ENCODE measurements at places on chromosomes 16 and 17. TPM values are rescaled to one million over a fixed set of nuclear protein-coding genes. Genes with fewer than 3 reads are reported as not detected.

MT3 gene
- total RNA-seq = not detected

DNAAF8 gene
- total RNA-seq = 0.26 TPM

KRT15 gene
- not detected for total RNA-seq

SMIM36 gene
- total RNA-seq = not detected

SLC5A10 gene
- under 0.01 TPM for total RNA-seq

GP1BA gene
- total RNA-seq = not detected

PERCC1 gene
- total RNA-seq = not detected

C17orf100 gene
- total RNA-seq = 0.33 TPM

RCVRN gene
- not detected for total RNA-seq

DNA sequence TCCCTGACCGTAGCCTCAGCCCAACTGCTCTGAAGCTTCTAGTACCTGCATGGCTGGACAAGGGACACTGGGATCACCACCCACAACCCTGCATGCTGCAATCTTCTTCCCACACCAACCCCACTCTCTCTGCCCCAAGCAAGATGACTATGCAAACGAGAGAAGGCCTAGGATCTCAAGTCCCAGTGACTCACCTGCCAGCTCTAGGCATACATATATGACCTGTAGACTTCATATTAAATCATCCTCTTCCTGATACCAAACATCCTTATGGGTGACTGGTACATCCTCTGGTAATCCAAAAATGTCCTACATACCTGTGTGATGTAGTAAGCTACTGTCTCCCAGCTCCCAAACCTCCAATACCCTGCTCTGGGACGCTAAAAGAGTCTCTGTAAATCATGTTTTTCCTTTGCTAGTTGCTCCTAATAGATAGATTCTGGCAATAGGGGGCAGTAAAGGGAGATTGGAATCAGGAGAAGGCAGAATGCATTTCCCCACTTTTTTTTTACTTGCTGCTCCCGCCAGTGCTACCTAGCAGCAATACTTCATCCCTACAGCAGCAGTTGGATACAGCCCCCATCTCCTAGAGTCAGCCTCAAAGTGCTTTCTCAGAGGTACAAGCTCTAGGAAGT is 43.4 kb upstream of the SOX9 start:
- DNase-seq = no peak

GRCh38 chr17:30237296-30238002 is 2.0 kb upstream of the SLC6A4 start:
- DNase-seq = no peak

GRCh38 chr17:57732062-57732461 is 13.0 kb downstream of the CCDC182 start:
- no peak for DNase-seq

GRCh38 chr16:20181416-20181815 is 107.7 kb upstream of the GPR139 start:
- DNase-seq = no peak

- DNase-seq = no peak
These were observed 10.9 kb upstream of the MMD start for GRCh38 chr17:55432358-55433028.

DNA sequence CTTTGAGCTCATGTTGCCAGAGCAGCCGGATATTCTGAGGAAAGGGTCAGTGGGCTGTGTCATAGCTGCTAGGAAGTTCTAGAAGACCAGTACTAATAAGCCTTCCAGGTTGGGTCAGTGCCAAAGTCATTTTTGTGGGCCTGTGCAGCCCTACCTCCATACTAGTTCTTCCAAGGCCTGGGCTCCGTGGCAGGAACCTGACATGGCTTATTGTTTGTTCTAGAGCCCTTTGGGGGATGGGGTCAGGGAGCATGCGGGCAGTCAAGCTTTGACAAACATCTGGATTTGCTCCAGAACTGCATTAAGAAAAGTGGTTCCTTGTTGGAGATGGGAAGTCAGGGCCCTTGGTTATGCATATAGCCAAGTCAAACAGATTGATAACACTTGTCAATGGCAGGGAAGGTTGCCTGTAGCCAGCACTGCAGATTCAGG is 7.6 kb downstream of the ALKBH5 start:
- DNase-seq = peak; percentile 7

DNA sequence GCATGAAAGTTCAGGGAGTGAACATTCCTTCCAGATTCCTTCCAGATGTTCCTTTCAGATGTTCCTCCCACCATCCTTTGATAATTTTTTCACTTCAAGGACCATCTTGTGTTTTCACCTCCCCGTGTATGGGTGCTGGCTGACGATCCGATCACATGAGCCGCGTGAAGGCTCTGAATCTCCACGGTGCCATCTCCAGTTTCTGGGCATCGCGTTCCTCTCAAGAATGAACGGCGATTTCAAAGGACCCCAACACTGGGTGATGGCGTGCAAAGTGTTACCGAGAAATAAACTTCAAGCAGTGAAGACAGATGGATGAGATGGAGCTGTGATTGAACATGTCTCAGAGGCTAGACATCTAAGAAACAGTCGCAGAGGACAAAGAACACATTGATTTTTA is 245.3 kb downstream of the GSG1L start:
- no peak for DNase-seq

DNA sequence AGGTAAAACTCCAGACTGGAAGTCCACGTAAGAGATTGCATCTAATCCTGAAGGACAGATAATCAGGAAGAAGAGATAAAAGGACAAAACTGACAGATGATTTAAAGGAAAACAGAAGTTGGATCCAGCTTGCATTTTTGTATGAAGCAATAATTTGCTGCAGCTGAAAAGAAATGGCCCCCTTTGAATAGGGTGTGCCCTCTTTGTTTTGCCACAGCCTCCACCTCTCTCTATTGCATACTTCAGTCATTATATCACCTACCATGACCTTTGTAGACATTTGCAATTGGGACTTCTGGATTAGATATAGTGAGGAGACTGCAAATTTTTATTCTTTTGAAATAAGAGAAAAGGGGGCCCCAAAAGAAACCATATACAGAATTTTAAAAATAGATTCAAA is 8.1 kb downstream of the NOG start:
- no peak for DNase-seq

DNA sequence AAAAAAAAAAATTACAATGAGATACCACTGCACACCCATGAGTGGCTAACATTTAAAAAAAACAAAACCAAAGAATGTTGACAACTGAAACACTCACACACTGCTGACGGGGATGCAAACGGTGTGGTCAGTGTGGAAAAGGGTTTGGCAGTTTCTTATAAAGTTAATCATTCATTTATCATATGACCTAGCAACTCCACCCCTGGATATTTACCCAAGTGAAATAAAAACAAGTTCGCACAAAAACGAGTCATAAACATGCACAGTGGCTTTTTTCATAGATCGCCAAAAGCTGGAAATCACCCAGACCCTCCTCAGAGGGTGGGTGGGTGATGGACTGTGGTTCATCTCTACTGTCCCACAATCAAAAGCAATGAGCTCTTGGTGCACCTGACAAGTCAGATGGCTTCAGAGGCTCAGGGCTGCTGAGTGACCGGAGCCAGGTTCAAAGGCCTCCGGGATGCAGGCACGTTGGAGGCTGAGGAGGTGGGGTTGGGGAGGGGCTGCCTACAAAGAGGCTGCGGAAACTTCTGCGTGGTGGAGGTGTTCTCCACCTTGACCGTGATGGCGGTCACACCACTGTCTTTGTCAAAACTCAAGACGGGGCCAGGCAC is 14.2 kb downstream of the RAB40B start:
- no peak for DNase-seq

- peak; percentile 69 for DNase-seq
These were observed 595.2 kb upstream of the CDH11 start for GRCh38 chr16:65716737-65717700.

- no peak for DNase-seq
These were observed 135.8 kb upstream of the CPHXL start for GRCh38 chr16:75862098-75862386.

- DNase-seq = peak; percentile 71
These were observed 956 bp upstream of the IST1 start for GRCh38 chr16:71894229-71894920.

DNA sequence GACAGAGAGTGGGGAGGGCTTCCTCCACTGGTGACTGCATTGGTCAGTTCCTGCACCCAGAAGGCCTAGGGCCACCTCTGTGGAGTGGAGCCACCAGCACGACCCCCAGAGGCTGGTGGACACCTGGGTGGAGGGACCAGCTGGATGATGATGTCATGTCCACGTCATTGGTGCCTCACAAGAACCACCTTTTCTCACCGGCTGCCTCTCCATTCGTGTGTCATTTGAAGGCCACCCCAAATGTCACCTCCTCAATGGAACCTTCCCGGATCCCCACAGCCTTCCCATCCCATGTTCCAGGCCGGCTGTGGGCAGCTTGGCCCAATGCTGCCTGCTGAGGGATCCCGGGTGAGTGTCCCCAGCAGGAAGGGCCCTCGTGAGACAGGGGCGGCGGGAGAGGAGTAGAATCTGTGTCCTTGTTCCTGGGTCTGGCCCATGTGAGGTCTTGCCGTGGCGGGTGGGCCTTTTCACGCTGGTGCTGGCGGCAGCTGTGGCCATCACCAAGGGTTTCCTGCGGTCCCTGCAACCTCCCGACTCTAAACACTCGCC is 9.1 kb upstream of the CHMP6 start:
- no peak for DNase-seq

DNA sequence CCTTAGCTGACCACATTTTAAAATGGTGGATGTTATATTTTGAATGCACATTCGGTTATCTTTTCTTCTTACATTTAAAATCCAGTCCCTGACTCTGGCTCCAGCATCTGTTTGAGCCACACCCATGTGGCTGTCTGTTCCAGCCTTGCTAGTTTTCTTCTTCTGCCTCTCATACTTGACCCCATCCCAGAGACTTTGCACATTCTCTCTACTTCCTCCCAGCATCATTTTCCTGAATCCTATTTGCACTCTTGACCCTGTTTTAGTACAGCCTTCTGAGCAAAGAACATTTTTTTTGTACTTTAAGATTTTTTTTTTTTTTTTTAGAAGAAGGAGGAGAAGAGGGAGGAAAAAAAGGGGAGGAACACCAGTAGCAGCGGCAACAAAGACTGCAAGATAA is 23.3 kb upstream of the MAF start:
- DNase-seq = no peak

- no peak for DNase-seq
These were observed 379.8 kb downstream of the CNTNAP4 start for GRCh38 chr16:76656994-76657393.

DNA sequence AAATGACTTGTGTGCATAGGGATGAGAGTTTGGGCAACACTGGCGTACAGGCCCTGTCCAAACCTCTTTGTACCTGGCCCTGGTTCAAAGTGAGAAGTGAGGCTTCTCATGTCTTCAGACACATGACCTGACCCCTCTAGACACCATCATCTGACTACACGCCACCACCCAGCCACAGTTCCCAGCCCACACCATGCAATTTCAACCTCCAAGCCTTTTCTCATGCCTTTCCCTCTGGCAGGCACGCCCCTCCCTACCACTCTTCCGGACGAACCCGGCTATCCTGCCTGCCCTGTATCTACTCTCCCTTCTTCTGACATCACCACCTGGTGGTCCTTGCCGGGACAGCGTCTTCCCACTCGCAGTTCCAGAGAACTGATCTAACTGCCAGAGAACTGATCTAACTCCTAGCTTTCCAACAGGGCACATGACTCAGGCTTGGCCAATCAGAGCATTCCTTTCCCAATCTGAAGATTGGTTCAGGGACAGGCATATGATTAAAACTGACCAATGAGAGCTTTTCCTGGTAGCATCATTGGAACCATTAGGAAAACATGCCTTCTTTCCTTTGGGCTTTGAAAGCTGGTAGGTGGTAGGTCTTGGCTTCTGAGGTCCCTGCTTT is 27.1 kb upstream of the IL21R start:
- DNase-seq = peak; percentile 81

DNA sequence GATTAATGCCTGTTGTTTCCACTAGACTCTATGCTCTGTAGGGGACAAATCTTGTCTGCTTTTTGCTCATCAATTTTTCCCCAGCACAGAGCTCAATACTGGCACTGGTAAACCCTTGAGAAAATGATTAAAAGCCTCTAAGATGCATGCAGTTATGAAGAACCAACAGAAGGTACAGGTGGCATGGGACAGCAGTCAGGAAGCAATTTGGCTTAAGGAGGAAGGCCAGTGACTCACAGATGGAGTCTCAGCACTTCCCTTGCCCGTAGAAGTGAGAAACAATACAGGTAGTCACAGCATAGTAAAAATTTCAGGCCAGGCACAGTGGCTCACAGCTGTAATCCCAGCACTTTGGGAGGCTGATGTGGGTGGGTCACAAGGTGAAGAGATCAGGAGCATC is 504.7 kb upstream of the RBFOX1 start:
- DNase-seq = no peak

DNA sequence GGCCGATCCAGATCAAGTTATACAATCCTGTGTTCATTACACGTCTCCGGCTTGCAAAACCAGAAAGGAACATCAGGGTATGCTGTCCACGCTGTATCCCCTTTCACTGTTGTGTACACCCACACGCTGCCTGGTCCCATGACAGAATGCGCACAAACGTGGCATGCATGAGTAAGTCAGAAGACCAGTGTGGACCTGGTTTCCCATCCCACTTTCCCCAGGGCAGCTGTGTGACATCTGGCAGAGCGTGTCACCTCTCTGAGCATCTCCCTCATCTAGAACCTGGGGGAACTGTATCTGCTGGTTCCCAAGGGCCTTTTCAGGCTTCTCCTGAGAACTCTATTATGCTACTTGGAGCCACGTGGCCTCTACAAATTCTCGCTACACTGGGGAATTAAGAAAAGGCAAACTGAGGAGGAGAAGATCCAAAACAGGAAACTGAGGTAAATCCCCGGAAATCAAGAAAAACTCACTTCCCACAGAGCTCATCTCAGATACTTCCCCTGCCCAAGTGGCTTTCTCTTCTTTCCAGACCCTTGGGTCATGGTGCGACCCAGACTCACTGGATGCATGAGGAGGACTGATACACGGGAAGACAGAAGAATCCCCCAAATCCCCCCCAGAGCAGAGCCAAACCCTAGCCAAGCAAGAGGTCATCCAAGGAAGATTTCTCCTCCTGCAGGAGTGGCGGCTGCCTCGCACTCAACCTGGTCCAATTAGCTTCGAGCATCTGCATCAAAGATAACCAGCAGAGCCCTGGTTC is 139.3 kb downstream of the GAS7 start:
- DNase-seq = no peak

DNA sequence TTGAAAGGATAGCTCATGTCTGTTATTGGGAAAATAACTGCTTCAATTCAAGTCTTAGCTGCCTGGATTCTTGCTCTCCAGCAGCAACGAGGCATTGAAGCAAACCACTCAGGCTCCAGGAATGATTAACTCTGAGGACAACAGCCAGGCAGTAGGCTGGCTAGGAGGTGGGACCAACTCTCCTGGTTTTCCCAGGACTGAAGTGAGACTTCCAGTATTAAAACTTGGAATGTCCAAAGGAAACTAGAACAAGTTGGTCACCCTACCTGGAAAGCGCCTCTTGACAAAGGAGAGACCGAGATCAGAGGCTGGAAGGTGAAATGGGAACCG is 100.7 kb downstream of the SALL1 start:
- no peak for DNase-seq
